Head of caudate nucleus (tissue), 42 donors: ENCODE measurements at places on chromosomes 7 and 10.

DNA sequence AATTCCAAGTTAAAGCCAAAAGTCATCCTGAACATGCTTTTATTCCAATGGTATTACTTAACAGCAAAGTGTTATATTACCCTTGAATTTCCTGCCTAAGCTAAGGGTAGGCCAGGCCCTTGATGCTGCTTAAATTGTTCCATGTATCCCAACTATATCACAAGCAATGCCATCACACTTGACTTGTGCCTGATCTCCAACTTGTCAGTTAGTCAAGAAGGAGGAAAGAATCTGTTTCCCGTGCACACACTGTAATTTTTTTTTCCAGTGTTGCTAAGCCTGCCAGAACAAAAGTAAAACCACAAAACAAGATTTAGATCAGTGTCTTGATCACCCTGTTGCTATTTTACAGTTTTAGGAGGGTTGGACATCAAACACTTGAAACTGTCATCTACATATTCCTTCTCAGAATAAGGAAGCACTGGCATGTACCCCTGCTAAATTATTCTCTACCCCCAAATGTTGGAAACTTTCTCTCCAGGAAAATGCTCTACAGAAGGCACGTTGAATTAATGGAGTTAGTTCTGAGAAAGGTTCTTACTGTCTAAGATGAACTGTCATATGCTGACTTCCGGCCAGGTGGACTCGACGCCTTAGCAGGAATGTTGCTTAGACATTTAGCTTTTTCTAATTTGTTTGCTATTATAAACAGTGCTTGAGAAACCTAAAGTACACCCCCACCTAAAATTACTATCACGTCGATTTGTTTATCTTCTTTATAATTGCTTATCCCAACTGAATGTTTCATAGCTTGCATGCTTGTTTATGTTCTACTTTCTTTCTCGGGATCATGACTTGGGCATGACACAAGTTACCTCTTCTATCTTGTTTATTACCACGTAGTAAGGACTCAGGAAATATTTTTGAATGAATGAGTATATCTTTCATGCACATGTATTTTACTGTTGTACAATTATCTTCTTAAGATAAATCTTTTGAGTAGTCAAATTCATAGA lies 105.5 kb upstream of the ZNF438 start:
- no peak for DNase-seq

DNA sequence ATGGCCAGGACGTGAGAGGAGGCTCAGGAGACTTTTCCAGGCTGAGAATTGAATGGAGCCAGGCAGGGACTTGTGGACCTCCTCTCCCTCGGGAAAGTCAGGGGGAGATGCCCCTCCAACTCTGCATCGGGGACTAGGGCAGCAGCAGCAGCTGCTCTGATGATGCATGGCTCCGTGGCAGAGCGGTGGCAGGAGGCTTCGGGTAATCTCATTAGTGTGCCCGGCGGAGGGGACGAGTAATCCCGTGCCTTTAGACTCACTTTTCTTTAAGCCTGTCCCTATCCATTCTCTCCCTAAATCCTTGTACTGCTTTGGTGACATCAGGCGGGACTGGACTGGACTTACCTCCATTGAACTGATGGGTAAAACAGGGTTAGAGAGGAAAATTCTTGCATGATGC lies 75.1 kb downstream of the ZMIZ1 start:
- no peak for DNase-seq

DNA sequence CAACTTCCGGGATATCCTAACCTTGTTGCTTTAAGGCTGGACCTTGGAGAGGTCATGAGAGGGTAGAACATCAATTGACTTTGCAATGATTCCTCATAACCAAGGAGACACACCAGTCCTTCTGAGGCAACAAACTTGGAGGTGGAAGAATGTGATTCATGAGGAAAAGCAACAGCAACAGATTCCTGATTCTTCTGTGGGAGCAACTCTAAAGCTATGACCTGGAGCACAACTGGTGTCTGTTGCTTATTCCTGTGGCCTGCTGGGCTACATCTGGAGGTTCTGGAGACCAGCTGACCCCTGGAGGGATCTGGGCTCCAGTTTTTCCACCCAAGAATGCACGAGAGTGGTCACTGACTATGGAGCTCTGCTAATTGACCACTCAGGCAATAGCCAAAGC lies 116.6 kb downstream of the CREB5 start:
- DNase-seq = no peak

DNA sequence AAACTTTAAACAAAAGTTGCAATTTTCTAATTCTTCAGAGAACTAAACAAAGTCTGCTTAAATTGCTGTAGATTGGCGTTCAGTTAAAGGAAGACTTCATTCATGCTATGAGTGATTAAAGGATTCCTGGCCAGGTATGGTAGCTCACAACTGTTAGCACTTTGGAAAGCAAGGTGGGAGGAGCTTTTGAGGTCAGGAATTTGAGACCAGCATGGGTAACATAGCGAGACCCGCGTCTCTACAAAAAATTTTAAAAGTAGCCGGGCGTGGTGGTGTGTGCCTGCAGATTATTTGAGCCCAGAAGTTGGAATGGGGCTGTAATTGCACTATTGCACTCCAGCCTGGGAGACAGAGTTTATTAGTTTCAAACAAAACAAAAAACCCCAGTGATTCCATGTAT lies 13.5 kb upstream of the SCRN1 start:
- no peak for DNase-seq

- DNase-seq = no peak
Measured at GRCh38 chr7:16660702-16661464, 14.9 kb downstream of the BZW2 start.

DNA sequence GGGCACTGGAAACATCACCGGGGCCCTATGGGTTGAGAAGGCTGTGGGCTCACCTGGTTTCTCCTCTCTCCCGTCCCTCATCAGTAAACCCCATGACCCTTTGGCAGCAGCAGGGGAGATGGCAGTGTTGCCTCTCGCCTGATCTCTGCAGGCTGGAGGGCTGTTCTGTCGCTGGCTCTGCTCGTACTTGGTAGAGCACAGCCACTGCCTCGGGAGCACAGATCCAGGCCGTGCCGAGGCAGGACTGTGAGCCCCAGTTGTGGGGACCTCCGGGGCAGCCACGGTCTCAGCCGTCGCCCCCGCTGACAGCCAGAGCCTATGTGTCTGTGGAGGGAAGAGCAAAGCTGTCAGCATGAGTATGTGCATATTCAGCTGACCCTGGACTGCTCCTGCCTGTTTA lies 94.9 kb downstream of the PTPRE start:
- DNase-seq = no peak

- no peak for DNase-seq
Measured at GRCh38 chr10:97898429-97898828, 48.8 kb downstream of the GOLGA7B start.

DNA sequence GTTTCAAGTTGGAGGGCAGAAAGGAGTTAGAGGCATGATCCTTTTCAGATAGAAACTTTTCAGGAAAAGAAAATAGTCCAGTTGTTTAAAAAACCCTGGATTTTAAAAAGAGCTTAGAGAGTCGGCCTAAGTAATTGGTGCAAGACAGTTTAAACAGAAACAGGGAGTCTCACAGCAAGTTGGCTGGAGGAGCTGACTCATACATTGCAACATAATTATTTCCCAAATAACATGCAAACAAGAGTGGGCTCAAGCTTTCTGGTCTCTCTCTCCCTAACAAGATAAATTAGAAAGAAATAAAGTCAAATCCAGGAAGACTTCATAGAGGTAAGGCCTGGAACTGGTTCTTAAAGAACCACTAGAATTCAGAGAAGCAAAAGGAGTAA lies 100.3 kb upstream of the AGBL3 start:
- no peak for DNase-seq
